Amniotic stem cell (primary cell): ENCODE measurements at places on chromosomes 12 and 14.

DNA sequence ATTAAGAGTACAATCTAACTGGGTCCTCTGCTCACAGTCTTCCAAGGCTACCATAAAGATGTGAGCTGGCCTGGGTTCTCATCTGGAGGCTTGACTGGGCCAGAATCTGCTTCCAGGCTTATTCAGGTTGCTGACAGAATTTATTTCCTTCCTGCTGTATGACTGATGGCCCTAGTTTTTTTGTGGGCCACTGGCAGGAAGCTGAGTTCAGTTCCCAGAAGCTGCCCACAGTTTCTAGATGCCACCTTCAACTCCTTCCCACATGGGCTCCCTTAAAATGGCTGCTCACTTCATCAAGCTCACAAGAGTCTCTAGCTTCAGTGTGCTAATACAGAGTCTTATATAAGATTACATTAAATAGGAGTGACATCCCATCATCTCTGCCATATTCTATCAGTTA, 121.7 kb upstream of the CAND1 start:
- no peak for DNase-seq

GRCh38 chr12:91127306-91127705, 16.0 kb upstream of the LUM start:
- no peak for DNase-seq

GRCh38 chr12:46131732-46132469, 136.9 kb downstream of the SLC38A1 start:
- no peak for DNase-seq

DNA sequence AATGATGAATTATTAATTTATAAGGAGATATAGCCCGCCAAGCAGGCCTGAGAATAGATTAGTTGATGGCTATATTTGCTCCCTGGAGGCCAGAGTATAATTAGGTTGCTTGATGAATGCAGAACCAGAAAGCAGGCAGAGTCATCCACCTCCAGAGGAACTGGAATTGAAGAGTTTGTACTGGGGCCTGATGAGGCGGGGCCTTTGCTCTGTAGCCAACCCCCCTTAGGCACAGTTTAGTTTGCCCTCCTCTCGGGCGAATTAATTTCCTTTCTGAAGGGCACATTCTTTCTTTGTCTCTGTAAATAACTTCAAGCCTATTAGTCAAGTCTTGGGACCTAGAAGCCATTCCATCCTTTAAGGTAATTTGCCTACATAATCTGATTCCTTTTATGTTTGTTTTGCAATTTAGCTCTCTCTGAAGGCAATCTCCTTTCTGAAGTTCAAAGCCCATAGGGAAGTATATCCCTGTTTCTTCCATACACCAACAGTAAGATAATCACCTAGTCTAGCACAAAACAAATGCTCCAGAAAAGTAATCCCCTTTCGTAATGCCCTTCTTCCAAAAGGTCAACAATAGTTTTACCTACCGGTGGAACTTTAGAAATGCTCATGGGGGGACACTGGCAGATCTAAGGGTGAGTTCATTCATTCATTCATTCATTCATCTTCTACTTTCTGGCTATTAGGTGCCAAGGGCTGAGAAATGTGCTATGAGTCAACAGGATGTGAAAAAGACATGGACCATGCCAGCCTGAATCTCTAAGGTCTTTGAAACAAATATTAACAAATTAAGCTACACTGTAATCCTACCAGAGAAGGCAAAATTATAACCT, 84.8 kb upstream of the NUDT4 start:
- DNase-seq, result no peak

GRCh38 chr12:46264057-46264456, 4.8 kb downstream of the SLC38A1 start:
- DNase-seq, result no peak

DNA sequence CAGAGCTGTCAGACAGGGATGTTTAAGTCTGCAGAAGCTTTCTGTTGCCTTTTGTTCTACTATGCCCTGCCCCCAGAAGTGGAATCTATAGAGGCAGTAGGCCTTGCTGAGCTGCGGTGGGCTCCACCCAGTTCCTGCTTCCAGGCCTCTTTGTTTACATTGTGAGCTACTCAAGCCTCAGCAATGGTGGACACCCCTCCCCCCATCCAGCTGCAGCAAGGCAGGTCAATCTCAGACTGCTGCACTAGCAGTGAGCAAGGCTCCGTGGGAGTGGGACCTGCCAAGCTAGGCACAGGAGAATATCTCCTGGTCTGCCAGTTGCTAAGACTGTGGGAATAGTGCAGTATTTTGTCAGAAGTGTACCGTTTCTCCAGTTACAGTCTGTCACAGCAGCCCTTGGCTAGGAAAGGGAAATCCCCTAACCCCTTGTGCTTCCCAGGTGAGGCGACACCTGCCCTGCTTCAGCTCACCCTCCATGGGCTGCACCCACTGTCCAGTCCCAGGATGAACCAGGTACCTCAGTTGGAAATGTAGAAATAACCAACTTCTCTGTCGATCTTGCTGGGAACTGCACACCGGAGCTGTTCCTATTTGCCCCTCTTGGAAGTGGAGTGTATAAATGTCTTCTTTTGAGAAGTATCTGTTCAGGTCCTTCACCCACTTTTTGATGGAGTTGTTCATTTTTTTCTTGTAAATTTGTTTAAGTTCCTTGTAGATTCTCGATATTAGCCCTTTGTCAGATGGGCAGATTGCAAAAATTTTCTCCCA, 213.5 kb upstream of the SLC38A2 start:
- DNase-seq, result no peak

- no peak for DNase-seq
These were observed 48.4 kb downstream of the GALNT9 start for GRCh38 chr12:132281038-132281437.

DNA sequence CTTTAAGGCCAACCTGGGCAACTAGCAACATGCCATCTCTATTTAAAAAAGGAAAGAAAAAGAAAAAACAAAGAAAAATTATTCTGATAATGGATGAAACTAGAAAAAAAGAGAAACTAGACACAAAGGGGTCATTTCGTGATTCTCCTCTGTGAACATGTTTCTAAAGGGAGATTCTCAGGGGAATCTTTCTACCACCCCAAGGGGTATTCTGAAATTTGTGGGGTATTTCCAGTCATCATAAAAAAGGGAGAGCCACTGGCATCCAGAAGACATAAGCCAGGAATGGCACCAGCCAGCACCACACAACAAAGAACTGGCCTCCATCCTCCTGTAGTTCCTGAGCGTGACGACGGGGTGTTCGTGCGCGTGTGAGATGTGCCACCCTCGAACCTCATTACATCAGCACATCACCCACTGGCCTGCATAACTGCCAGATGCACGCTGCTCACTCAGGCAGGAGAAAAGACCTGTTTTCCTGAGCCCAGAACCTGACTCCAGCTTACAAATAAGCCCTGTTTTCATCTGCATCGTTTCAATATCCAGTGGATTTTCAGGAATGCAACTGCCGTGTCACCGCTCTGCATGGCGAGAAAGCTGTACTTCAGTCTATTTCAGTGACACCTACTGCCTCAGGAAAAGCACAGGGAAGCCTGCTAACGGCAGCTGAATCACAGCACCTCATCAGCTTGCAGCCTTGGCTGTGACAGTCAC, 23.9 kb downstream of the STX2 start:
- DNase-seq, result no peak

DNA sequence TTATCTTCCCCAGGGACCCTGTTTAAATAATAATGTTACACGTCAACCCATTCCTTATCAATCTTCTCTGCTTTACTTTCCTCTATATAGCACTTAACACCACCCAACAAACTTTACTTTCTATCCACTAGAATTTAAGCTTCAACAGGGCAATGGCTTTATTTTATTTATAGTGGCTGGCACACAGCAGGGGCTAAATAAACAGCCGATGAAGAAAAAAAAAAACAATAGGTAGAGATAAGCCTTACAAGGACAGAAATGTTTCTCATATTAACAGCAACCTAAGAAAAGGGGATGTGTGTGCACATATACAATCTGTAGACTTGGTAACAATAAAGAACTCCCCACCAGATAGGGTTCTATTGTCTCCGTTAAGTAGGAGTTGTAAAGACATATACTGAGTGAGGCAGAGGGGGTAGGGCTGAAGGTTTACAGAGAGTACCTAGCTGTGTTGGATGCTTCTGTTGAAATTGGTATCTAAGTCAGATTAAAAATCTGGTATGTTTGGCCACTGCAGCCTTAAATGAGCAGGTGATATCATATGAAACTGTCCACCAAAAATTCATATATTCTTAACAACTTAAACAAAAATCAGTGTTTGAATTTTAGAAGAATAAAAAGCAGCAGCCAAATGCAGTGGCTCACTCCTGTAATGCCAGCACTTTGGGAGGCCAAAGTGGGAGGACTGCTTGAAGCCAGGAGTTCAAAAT, 24.7 kb upstream of the AP4S1 start:
- no peak for DNase-seq

DNA sequence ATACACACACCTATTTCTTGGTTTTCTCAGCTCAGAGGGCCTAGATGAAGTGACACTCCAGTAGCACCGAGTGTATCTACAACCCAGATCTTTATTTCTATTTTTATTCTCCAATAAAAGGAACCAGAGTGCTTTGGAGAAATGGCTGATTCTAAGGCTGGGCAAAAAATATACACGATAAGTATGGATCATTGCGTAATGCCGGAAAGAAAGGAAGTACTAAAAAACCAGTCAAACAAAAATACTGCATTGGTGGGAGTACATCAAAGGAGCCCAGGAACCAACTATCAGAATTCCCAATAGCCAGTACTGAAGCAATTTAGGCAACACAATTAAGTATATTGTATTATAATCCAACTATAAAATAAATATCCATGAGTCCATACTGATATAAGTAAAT, 400.9 kb upstream of the CCDC196 start:
- no peak for DNase-seq

- DNase-seq, result no peak
These were observed 372.3 kb downstream of the RPL10L start for GRCh38 chr14:46279327-46279726.

DNA sequence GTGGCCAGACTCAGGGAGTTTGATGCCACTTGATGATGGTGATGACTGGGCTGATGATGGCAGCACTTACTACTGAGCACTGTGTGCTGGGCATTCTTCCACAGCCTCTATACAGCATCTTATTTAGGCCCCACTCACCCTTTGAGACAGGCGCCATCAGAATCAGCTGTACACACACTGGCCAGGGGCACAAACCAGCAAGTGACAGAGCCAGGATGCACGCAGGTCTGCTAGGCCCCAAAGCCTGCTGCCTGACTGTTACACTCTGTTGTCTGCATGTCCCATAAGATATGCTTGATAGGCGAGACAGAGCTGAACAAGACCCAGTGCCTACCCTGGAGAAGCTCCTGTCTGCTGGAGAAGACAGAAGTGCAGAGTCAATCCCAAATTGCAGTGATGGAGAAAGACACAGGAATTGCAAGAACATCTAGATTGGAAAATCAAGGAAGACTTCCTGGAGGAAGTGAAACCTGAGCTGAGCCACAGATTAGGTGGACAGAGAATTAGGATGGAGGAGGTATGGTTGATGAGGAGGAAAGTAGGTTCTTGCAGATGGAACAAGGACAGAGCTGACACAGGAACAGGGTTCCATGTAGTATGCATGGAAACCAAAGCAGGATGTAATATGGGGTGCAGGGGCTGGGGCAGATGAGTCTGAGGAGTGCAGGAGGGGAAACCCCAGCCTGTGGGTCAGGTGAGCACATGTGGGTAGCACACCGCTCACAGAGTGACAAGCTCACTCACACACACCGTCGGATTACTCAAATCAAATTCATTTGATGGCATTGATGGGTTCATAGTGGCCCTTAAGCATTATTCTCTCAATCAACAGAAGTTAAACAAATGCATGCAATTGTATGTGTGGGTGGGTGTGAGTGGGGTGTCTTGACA, 117.3 kb downstream of the BEGAIN start:
- DNase-seq, result no peak

- no peak for DNase-seq
These were observed 186.6 kb downstream of the PAX9 start for GRCh38 chr14:36848213-36848612.

- no peak for DNase-seq
These were observed 62.0 kb downstream of the PLEKHA5 start for GRCh38 chr12:19191563-19191962.

- no peak for DNase-seq
These were observed 394.2 kb downstream of the SOX5 start for GRCh38 chr12:23555180-23555824.

DNA sequence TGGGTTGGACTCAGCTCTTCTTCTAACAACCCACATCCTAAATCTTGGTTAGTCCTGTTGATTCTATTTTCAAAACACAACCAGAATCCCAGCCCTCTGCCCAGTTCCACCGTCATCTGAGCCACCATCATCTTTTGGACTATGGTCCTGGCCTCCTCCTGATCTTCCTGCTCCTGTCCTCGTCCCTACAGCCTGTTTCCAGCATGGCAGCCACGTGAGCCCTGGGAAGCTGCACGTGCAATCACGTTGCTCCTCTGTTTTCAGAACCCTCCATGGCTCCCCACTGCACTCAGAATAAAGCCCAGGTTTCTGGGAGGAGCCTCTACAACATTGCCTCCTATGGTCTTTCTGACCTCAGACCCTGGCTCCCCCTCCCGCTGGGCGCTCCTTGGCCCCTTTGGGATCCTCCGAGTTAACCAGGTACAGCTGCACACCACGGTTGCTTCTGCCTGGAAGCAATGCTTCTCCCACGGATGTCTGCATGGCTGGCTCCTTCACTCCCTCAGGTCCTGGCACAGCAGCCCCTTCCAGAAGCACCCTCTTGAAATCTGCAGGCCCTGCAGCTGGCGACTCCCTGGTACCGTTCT, 44.5 kb downstream of the BEGAIN start:
- no peak for DNase-seq

DNA sequence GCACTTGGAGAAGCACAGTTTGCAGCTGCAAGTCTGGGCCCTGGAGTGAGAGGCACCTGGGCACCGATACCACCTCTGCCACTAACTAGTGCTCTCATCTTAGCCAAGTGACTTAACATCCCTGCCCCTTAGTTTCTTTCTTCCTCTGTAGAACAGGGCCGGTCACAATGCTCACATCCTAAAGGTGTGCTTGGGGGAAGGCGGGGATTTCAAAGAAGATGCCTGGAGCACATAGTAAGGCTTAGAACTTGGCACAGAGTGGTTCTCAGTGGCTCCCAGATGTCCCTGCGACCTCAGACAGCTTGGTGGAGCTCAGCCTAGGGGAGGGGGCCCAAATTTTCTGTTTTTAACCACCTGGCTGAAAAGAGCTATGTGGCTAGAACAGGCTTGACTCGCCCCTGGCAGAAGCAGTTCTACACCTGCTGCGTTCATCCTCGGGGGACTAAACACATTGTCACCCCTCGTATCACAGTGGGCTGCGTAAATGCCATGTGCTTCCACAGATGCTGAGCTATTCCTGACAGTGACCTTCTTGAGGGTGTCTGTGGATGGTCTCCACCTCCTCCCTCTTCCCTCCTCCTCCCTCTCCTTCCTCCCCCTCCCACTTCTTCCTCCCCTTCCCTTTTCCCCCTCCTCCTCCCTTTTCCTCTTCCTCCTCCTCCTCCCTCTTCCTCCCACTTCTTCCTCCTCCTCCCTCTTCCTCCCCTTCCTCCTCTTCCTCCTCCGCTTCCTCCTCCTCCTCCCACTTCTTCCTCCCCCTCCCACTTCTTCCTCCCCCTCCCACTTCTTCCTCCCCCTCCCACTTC, 112.1 kb downstream of the PHETA1 start:
- DNase-seq, result no peak

- no peak for DNase-seq
These were observed 43.9 kb downstream of the IL31 start for GRCh38 chr12:122130150-122130549.
